Kidney (tissue), 22 donors: ENCODE measurements at places on chromosomes 7 and 10. TPM values are rescaled to one million over a fixed set of nuclear protein-coding genes. Genes with fewer than 3 reads are reported as not detected.

GRCh38 chr10:78277314-78278057, 243.8 kb downstream of the RPS24 start:
- H3K36me3 ChIP-seq: no peaks in the 10 kb centered on the region
- H3K4me1 ChIP-seq: no peaks in the 10 kb centered on the region
- H3K4me3 ChIP-seq: no peak overlapping the region
- no peaks in the 10 kb centered on the region for H3K27me3 ChIP-seq

CNTNAP2 gene
- 0.06 TPM for polyA plus RNA-seq

DNA sequence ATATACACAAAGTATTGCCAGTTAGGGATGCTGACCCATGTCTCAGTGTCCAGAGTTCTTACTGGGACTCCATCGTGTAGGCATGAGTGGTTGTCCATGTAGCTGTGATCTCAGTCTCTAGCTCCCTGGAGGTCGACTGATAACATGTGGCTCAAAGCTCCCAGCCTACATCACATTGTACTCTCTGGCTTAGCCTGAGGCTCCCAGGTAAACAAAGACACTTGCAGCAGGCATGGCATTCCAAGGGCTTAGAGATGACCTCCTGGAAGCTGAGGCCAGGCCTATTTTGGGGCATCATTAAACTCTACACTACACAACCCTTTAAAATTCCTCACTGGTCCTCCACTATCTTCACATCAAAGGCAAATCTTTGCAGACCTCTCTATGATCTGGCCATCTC, 100.8 kb upstream of the DOCK1 start:
- H3K27ac ChIP-seq: no peak overlapping the region
- H3K4me3 ChIP-seq: no peak overlapping the region
- no peak for DNase-seq
- no peaks in the 10 kb centered on the region for H3K4me1 ChIP-seq
- no peaks in the 10 kb centered on the region for H3K27me3 ChIP-seq

- H3K4me3 ChIP-seq: no peak overlapping the region
- H3K36me3 ChIP-seq: no peaks in the 10 kb centered on the region
- no peak overlapping the region for H3K27ac ChIP-seq
- peaks cover 22% of the 10 kb centered on the region for H3K4me1 ChIP-seq
Measured at GRCh38 chr10:79409038-79409725, 36.2 kb downstream of the ZCCHC24 start.

DNA sequence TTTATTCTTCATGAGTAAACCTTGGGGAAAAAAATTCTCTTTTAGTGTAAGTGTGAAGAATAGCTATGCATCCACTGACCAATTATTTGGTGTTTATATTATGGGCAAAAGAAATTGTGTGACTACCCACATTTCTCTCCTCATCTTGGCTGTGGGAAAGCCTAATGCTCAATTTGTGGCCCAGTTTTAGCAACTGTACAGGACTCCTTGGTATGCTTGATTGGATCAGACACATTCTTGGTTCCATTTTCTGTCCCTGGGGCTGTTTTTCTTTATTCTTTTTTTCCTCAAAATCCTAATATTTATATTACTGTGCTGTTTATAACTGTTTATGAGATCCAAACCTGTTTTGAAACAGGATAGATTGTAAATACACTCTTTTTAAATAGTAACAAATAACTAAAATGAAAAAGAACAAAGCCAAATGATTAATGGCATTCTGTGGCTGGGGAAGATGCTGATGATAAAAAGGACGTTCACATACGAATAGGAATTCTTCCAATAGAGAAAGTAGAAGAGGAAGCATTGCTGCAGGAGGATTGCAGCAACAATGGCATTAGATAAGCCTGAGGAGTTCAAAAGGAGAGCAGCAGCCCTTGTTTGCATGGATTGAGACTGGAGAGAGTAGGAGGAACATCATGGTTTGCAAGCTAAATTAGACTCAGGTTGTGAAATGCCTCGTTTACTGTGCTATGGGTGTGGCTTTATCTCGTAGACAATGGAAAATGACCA, 580.5 kb downstream of the INHBA start:
- no peak overlapping the region for H3K27ac ChIP-seq
- no peaks in the 10 kb centered on the region for H3K36me3 ChIP-seq
- no peaks in the 10 kb centered on the region for H3K4me1 ChIP-seq
- no peak overlapping the region for H3K4me3 ChIP-seq

GRCh38 chr7:48305661-48306060, 134.4 kb downstream of the ABCA13 start:
- H3K27ac ChIP-seq: no peak overlapping the region
- H3K4me3 ChIP-seq: no peak overlapping the region
- no peak for DNase-seq
- no peaks in the 10 kb centered on the region for H3K36me3 ChIP-seq

DNA sequence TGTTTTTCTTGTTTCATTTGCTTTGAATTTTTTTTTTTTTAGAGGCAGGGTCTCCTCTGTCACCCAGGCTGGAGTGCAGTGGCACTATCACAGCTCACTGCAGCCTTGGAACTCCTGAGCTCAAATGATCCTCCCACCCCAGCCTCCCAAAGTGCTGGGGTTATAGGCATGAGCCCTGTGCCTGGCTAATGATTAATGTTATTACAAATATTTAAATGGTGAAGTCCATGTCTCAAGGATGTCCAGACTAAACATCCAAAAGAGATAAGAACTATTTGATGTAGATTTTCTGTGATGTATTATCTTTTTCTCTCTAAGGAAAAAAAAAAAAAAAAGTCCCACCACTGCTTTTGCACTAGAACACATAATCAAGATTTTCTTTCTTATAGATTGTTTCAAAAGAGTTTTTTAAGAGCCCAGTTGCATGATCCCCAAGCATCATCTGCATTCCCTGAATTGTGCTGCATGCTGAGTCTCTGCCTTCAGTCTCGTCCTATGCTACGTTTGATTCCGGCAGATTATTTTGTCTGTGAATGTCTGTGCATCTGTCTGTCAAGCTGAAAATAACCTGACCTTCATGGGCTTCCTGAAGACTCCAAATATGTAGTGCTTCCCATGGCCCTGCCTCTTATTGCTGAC, 33.4 kb downstream of the MACROH2A2 start:
- no peak overlapping the region for H3K4me3 ChIP-seq
- no peaks in the 10 kb centered on the region for H3K36me3 ChIP-seq
- H3K4me1 ChIP-seq: no peaks in the 10 kb centered on the region

DNA sequence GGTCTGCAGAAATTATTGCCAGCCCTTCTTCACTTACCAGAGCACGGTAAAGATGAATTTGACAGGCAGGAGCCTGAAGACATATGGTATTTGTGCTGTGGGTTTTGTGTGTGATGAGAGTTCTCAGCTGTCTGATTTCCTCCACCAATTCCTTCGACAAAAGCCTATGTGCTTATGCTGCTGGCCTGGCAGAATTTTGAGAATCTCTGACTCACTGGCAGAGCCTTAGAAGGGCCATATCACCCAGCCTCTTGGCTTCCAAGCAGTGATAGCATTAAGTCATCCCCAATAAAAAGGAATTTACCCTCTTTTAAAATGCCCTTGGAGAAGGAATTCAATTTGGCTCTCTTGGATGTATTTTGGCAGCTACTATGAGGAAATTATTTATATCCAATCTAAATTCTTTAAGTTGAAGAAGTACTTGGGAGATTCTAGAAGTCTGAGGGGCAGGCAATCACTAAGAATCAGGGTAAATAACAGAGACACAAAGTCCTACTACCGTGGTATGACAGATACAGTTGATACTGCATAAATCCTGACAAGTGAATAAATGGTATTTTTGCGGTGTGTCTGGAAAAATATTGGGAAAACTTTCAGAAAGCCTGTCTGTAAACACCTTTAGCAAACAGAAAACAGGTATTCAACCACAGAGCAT, 68.6 kb upstream of the EFCAB10 start:
- H3K4me1 ChIP-seq: peaks cover 7% of the 10 kb centered on the region
- peaks cover 4% of the 10 kb centered on the region for H3K36me3 ChIP-seq
- no peak overlapping the region for H3K4me3 ChIP-seq
- no peak overlapping the region for H3K27ac ChIP-seq

DNA sequence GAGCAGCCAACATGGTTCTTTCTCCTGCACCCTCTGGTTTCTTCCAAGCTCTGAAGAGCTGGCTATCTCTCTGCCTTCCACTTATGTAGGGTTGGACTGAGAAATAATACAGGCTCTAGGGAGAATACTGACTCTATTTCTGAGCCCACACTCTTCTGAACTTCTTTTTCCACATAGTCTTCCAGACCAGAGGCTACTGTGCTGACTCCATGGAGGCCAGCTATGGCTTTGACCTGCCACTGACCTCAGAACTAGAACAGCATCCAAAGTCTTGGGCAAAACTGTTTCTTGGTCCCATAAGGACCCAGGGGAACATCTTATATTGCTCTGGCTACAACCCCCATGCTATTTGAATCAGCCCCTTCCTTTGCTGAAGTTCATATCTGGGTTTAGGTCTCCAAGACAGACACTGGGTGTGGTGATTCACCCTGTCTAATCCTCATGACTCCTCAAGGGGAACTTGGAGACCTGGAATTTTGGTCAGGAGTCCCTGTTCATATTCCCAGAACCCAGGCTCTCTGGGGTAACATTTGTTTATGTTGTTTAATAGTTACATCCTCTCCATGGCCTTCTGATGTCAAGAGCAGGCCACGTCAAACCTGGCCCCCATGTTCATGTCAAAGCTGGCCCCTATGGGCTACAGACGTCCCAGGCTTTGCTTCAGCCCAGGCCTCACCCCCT, 12.1 kb upstream of the PLAU start:
- no peaks in the 10 kb centered on the region for H3K36me3 ChIP-seq
- H3K4me3 ChIP-seq: no peak overlapping the region
- no peaks in the 10 kb centered on the region for H3K27me3 ChIP-seq
- H3K27ac ChIP-seq: no peak overlapping the region
- H3K4me1 ChIP-seq: no peaks in the 10 kb centered on the region
- no peak for DNase-seq
